Liver (tissue), 10 donors: ENCODE measurements at places on chromosomes 2 and 18. TPM values are rescaled to one million over a fixed set of nuclear protein-coding genes. Genes with fewer than 3 reads are reported as not detected.

GRCh38 chr18:59180150-59180845, 39.7 kb upstream of the GRP start:
- DNase-seq = no peak

- no peak for DNase-seq
Observed at GRCh38 chr18:37483221-37483971, 82.2 kb downstream of the CELF4 start.

DNA sequence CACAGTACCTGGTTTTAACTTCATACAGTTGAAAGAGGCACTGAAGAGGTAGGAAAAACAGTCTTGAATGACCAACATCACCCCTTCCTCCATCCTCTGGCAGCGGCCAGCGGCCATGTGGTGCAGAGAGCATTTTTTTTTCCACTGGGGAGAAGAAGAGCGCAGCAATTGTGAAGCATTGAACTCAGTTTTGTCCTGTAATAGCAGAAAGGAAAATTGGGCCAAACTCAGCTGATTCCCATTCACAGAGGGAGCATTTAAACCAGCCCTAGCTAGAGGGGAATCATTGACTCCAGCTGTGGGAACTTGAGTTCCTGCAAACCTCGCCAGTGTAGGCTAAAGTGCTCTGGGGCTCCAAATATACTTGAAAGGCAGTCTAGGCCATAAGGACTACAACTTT, 316.6 kb upstream of the CHST9 start:
- no peak for DNase-seq

GRCh38 chr2:214575030-214575429, 164.2 kb downstream of the VWC2L start:
- no peak for DNase-seq

DNA sequence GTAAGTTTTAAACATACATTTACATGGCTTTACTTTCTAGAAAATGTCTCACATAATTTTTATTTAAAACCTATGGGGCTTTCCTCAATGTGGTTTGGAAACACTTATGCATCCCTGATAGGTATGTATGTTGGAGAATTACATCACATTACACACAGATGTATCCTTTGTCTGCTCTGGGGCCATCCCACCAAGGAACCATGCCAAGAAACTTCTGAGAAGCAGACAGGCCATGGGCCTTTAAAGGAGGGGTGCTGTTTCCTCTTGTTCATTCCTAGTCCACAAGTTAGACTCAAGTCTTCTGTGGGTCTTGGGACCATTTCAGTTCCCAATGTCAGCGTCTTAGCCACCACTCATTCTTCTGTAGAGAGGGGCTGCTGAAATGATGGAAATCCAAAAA, 162.0 kb upstream of the SETBP1 start:
- no peak for DNase-seq

- DNase-seq = peak; percentile 67
Observed at GRCh38 chr18:31101183-31102024, 817 bp downstream of the DSC2 start.

- peak; percentile 78 for DNase-seq
Observed at GRCh38 chr2:126527836-126528490, 128.0 kb upstream of the GYPC start.

DNA sequence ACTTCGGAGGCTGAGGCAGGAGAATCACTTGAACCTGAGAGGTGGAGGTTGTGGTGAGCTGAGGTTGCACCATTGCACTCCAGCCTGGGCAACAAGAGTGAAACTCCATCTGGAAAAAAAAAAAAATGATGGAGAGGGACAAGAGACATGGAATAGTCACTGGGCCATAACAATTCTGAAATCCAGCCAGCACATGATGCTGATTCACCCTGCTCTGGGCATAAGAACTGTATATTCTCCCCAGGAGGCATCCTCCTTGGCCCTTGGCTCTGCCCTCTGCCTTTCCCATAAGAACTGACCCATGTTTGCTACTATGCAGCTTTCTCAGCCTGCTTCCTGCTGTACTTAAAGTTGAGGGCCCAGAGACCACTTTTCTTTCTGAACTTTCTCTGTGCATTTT, 297.7 kb downstream of the GBX2 start:
- DNase-seq = no peak

- no peak for DNase-seq
Observed at GRCh38 chr2:70753902-70754301, 14.1 kb downstream of the ADD2 start.

SLC23A3 gene
- 0.23 TPM for total RNA-seq

GAL3ST2 gene
- 0.23 TPM for total RNA-seq

GRCh38 chr2:197101519-197101918, 175.0 kb upstream of the PGAP1 start:
- no peak for DNase-seq

DNA sequence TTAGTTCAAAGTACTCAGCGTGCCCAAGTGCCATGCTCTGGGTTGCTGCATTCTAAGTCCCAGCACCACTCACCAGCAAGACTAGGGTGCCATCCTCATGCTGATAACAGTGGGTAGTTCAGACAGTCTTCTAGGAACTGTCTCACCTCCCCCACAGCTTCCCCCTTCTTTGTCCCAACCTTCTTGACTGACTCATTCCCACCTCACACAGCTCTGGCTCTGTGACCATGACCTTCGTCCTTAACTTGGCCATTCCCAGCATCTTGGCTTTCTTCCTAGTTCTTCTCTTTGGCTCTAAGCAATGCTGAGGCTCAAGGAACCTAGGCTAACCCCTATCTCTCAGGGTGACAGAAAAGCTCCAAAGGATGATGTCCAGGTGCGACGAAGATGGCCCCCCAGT, 20.0 kb upstream of the CXCR4 start:
- no peak for DNase-seq

GRCh38 chr2:84016183-84016582, 442.9 kb downstream of the SUCLG1 start:
- no peak for DNase-seq

DNA sequence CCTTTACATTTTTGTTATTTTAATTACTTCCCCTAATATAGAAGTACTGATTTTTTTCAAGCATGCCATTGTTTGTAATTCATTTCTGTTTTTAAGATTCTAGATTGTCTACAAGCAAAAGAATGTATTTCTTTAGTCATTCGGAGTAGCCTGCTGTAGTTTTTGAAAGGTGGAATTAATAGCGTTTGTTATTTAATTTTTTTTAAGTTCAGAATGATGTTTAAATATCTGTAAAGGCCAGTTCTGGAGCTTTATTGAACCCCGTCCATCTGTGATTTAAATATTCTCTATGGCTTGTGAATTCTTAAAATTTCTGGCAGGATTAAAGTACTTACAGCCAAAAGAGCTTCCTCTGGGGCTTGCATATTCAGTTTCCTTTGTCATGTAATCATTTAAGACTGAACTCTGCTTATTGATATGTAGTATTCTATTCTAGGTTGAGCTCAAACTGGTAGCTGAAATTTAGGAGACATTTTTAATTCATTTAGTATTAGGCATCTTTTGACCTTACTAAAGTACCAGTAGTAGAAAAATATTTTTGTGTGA, 5.2 kb downstream of the TGIF1 start:
- no peak for DNase-seq

DNA sequence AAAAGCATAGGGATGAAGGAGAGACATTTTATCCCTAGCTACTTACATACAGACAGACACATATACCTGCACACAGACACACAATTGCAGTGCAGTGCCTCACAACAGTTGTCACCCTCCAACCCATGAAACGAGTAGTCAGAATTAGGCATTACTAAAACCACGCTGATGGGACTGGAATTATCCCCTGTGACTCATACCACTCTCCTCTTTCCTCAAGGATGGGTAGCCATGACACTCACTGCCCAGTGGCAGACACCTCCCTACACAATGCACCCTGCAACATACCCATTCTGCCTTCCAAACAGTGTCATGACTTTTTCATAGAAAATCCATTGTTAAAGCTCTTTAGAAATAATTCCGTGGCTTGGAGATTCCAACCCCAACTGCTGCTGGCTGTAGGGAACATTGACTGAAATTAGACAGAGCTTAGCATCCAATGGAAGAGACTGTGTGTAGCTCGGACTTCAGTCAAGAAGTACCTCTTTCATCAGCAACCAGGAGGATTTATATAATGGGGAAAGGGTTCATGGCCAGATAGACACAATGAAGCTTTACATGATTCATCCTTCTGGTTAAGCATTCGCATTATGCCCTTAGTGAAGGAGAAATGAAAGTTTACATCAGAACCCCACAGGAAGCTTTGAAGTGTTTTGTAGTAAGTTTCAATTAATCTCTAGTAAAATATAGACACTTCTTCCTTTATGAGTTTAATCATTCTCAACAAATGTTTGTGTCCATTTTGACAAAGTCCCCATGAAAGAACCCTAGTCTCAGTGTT, 155.2 kb downstream of the FBXO15 start:
- DNase-seq = no peak

DNA sequence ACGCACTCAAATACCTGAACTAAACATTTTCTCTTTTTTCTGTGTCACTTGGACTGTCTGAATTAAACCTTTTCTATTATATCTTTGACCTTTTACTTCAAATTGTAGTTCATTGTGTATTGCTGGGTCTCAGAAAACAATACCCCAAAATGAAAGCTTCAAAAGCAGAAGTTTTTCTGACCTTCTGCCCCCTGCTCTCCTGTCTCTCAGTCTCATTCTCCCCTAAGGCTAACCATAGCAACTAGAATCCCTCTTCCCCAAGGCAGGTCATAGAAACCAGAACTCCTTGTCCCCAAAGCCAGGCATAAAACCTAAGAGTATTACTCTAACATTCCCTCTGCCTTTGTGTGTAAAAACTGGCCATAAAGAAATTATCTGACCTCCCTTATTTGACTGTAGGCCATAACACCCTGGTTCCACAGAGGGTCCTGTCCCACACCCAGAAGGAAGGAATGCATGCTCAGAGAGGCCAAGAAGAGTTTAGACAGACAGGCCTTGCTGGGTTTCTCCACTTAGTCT, 93.5 kb upstream of the B3GNT2 start:
- no peak for DNase-seq

GRCh38 chr18:9906481-9906880, 7.3 kb upstream of the VAPA start:
- DNase-seq = no peak

- no peak for DNase-seq
Observed at GRCh38 chr18:37307181-37307580, 258.4 kb downstream of the CELF4 start.

COL4A3 gene
- 0.05 TPM for total RNA-seq

DNA sequence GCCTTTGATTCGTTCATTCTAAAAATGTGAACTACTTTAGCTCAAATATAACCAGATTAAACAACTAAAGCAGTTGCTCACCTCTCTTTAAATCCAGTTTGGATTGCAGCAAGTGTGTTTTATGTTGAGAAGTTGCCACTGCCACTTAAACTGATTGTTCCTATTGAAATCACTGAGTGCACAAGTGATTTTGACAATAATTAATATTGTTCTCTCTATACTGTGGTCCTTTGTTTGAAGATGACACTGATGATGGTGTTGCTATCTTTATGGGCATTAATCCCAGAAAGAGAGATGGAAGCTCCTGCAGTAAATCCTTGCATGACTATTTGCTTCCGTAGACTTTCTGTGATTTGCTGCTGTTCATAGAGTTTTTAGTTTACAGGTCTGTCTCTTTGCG, 251.4 kb upstream of the ZEB2 start:
- no peak for DNase-seq

DNA sequence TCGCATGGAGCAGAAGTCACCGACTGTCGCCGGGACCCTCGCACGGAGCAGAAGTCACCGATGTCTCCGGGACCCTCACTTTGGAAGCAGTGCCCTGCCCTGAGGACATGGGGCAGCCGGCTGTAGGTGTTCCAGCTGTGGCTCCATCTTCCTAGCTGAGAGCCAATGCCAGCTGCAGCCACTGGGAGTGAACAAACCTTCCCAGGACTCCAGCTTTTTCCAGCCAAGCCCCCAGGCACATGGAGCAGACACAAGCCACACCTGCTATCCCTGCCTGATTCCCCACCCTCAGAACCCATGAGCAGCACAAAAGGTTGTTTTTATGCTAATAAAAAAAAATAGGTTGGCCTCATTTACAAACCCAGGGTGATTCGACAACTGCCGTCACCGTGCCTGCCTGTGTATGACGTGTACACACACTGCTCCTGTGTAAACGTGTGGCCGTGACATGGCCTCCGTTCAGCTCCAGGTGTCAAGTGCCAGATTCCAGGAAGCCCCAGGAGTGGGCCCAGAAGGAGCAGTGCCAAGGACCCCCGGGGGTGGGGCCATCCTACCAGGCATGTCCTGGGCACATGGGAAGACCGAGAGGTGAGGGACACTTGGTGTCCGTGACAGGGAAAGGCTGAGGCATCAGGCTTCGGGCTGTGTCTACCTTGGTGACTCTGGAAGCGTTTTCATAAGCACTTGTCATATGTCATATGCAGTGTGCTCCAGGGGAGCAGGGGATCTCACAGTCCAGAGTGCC, 91.5 kb downstream of the EIPR1 start:
- no peak for DNase-seq

REG1B gene
- total RNA-seq = not detected

DNA sequence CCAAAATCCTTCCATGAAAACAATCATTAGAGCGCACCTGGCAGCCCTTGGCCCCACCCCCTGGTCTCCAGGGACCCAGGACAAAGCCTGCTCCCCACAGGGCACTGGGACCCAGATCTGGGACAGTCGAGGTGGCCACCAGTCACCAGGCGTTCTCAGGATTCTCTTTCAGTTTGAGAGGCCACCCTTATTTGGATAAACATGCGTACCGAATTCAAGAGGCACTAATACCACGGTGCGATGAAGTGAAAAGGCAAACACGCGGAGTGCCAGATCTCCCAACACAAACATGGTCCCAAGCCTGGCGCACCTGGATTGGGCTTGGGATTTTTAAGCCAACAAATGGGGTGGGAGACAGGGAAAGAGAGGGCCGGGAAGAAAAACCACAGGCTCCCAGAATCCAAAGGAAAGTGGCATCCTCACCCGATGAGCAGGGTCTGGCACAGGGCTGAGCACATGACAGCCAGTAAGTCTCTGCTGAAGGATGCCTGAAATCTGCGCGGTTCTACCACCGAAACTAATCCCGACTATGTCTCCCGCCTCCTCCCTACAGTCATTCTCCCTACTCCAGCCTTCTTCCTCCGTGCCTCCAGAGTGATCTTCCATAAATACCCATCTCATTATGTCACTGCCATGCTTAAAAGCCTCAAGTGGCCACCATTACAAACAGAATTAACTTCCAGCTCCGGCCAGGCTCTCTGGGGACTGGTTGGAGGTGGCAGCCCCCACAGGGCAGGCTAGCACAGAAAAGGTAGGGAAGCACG, 60.9 kb upstream of the KLHL29 start:
- DNase-seq = no peak

DNA sequence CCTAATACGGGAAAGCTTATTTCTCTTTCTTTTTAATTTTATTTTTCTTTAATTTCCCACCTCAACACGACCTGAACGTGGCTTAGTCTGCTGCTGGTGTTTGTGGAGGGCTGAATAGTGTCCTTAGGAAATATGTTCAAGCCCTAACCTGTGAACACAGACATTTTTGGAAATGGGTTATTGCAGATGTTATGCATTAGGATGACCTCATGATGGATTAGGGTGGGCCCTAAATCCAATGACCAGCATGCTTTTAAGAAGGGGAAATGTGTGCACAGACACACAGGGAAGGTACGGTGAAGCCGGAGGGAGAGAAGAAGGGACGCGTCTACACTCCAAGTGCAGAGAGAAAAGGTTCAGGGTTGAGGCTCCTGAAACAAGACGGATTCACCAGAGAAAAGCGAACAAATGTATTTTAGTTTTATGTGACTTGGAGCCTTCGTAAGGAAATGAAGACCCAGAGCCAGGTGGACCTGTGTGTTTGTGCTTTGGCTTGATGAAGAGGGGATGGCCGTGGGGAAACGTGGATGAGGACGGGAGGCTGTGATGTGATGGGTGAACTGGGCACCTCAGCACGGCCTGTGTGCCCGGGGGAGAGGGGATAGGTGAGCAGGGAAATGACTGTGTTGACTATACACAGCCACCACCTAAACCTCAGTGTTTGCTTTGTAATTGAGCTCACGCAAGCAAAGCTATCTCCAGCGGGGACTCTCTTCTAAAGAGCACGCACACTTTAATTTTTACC, 37.5 kb downstream of the RTP5 start:
- peak; percentile 21 for DNase-seq
